ENCODE measurements at places on chromosomes 4 and X. TPM values are rescaled to one million over a fixed set of nuclear protein-coding genes. Genes with fewer than 3 reads are reported as not detected.
A peak's percentile ranks its signal among the peaks of the same experiment; 100 is the strongest.

DNA sequence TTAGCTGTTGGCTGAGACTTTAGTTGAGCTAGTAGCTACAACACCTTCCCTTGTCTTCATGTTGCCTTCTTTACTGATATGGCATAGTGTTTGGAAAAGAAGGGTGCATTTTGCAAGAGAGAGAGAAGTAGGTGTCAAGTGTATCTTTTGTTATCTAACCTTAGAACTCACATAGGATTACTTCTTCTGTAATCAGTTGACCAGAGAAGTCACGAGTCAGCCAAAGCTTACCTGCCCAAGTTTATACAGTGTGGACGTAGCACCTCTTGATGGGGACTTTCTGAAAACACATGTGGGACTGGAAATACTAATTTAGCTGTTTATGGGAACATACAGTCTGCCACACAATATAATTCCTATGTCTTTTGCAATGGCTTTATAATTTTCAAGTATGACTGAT lies 56.0 kb downstream of the UGT8 start:
- DNase-seq = no peak

KCNIP4 gene
- 1.7 TPM for total RNA-seq

ENPEP gene
- total RNA-seq = 3.9 TPM

TBC1D9 gene
- total RNA-seq = 64.3 TPM

- DNase-seq = no peak
These were observed 73.2 kb downstream of the HTRA3 start for GRCh38 chr4:8342651-8343261.

DNA sequence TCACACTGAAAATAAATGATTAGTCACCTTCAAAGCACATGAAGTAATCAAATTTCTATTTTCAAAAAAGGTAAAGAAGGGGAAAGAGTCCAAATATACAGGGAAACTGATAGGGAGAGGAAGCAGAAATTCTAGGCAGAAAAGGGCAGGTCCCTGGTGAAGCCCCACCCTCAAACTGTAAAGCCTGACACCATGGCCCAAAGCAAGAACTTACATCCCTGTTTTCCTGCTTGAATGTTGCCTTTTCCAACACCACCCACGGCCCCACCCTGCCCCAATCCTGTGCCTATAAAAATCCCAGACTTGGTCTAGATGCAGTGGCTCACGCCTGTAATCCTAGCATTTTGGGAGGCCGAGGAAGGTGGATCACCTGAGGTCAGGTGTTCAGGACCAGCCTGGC lies 361.8 kb downstream of the PPP3CA start:
- no peak for DNase-seq

GRCh38 chr4:109590905-109591304 lies 30.9 kb downstream of the MCUB start:
- DNase-seq = no peak

PAGE2B gene
- not detected for total RNA-seq

CYP4V2 gene
- total RNA-seq = 47.3 TPM

VSIG4 gene
- 23.4 TPM for total RNA-seq

GRCh38 chrX:108699368-108699767 lies 37.0 kb downstream of the IRS4 start:
- no peak for DNase-seq

DNA sequence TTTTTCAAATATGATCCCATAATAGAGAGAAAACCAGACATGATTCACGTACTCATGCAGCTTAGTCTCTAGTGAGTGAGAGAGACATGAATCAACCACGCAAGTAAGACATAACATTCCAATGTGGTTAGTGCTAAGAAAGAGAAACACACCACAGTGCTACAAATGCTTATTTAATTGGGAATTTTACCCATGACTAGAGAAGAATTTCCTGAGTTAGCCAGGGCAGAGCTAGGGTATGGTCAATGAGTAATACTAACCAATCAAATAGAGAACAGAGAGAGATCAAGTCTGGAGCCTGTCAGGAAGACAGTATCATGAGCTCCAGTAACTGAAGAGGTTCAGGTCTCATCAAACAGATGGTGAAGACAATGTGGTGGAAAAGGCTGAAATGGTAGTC lies 495.2 kb downstream of the PDGFC start:
- DNase-seq = no peak

- DNase-seq = no peak
These were observed 37.0 kb upstream of the HERC5 start for GRCh38 chr4:88419874-88420273.

GRCh38 chrX:66164470-66164869 lies 423 bp downstream of the HEPH start:
- DNase-seq = no peak

- no peak for DNase-seq
These were observed 58.2 kb downstream of the TBC1D9 start for GRCh38 chr4:140697709-140698560.

RHOXF1 gene
- not detected for total RNA-seq

- DNase-seq = no peak
These were observed 16.8 kb downstream of the CLNK start for GRCh38 chr4:10667701-10668326.

- no peak for DNase-seq
These were observed 1055.0 kb downstream of the RPA4 start for GRCh38 chrX:97938706-97939105.

GRCh38 chrX:44494357-44494756 lies 48.3 kb downstream of the FUNDC1 start:
- DNase-seq = no peak

DNA sequence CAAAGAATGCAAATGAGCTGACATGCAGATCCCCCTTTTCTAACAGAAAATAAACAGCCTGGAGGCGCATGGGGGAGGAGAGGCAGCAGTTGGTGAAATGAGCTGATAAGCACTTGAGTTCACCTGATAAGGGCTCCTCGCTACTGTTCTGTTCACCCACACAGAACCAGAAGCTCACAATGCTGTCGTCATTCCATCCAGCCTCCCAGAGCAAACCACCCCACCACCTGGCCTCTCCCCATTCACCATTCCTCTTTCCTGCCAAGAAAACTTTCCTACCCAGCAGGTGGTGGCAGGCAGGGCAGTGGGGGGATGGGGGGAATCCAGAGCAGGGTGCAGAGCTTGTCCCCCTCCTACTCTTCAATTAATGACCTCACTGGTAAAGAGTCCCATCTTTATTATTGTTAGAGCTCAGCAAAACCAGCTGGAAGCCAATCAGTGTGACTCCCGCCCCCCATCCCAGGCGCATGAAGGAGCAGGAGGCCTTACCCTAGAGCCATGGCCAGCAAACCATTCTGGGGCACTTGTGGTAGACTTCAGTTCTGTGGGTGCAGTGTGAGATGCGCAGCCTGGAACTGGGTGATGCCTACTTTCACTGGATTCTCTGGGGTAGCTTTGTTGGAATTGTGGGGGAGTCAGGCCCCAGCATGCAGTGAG lies 350.3 kb downstream of the ZIC3 start:
- no peak for DNase-seq

NWD2 gene
- 0.36 TPM for total RNA-seq

- no peak for DNase-seq
These were observed 106.8 kb downstream of the HDAC8 start for GRCh38 chrX:72465889-72466288.

HTN3 gene
- total RNA-seq = not detected

TMEM35A gene
- 11.5 TPM for total RNA-seq

GRCh38 chrX:112857478-112857878 lies 16.8 kb upstream of the AMOT start:
- no peak for DNase-seq

DNA sequence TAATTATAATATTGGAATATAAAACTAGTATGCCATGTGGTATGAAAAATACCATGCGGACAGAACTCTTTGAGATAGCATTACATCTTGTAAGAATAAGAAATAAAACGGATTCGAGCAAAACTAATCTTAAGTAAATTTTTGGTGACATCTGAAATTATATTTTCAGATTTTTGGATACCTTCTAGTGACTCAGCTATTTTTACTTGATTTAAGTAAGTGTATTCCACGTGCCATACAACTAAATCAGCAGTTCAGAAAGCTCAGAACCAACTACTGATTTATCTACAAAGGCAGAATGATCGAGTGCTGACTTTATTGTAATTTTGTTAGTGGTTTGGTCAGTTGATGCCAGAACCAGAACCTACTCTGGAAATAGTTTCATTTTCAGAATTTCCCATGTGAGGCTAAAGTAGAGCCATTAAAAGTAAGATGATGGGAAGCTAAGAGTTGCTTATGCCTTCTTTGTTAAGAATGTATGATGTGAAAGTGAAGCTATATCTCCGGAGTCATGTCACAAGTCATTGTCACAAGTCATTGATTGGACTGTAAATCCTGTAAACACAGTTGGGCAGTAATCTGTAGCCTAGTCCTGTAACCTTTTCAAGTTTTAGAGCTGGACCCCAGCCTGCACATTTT lies 4.0 kb downstream of the ING2 start:
- DNase-seq = no peak

- no peak for DNase-seq
These were observed 160.9 kb downstream of the SMIM20 start for GRCh38 chr4:26074712-26075430.

DNA sequence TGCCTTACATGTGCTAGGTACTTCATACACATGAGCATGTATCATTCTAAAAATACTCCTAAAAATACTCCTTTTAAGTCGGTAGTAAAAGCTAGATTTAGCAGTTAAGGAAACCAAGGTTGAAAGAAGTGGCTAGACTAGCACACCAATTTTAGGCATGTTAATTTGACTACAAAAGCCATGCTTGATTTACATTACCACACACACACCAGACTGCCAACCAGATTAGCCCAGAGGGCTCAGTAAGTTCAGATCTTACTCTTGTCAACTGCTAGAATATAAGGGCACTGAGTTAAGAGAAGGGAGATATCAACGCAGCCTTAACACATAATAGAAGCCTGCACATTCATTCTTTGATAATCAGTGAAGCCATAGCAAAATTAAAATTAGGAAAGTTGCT lies 117.9 kb downstream of the MID1IP1 start:
- DNase-seq = no peak

DNA sequence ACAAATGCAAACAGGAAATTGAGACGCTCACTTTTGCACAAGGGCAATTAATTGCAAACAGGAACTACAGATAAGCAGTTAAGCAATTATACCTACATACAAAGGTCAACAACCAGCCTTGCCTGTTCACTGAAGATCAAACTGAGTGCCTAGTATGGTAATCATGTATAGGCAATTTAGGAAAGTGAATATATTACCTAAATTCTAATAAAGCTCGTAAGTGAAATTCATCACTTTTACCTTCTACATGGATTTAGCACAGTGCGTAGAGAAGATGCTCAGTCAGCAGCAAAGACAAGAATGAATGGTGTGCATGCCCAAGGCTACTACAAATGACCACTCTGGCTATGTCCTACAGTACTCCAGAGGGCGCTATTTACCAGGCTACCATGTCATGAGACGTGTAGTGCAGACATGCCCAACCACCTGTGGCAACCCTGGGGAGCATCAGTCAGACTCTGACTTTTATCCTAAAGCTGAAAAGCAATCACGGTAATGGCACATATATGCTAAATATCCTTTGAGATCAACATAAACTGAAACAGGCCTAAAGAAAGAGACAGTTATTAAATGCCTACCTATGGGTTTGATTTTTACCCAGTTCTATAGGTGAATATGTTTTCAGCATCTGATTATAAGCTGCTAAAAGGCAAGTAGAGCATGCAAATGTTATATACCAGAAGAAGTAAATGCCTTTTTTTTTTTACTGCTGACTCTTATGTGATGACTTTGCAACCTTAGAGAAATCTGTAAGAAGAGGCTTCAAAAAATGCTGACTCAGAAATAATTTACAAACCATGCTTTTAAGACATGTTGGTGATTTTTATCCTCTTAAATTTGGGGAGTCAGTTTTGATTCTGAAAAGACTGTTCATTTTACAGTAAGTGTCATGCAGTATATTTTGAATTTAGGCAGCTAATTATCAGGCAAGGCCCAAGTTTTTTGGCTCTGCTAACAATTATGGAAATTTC lies 178.0 kb downstream of the PPP3CA start:
- DNase-seq = peak; percentile 57

- DNase-seq = no peak
These were observed 2.1 kb downstream of the MND1 start for GRCh38 chr4:153346563-153346962.

- no peak for DNase-seq
These were observed 49.7 kb upstream of the TMEM154 start for GRCh38 chr4:152729466-152729865.

DNA sequence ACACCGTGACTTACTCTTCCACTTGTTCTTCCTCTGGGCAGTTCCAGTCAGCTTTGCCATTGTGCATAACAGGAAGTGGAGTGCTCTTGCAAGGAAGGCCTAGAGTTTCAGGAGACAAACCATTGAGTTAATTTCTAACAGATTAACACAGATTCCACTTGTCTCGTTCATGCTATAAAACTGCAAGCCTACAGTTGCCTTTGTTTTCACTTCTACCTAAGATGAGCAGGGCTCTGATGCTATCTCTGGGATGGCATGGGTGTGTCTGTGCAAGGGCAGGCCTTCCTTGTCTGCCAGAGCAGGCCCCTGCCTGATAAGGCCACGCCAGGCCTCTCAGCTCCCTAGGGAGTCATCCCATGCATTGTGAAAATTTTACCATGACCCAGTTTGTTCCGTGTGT lies 67.7 kb upstream of the PGRMC2 start:
- DNase-seq = no peak

FHDC1 gene
- total RNA-seq = 4.7 TPM

DNA sequence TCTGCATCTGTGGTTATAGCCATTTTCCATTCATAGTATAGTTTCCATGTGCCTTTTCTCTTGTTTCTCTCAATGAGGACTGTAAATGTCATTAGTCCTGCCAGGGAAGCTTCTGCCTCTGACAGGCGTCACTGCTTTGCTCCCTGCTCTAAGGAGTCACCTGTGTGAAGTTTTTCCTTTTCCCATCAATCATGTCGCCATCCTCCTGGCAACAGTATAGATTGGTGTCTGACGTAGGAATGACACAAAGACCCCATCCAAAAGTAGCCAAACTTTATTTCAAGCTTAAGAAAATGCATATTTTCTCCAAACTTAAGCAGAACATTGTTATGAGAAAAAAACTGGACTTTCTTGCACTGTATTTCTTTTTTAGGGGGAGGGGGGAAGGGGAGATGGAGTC lies 23.1 kb upstream of the MECP2 start:
- no peak for DNase-seq

- no peak for DNase-seq
These were observed 59.1 kb downstream of the SMIM20 start for GRCh38 chr4:25972984-25973745.

GRCh38 chr4:166229799-166230198 lies 356.8 kb downstream of the TLL1 start:
- DNase-seq = no peak
